NCI-H187 (cell line): ENCODE measurements at places on chromosomes 13 and 19.
A peak's percentile ranks its signal among the peaks of the same experiment; 100 is the strongest.

DNA sequence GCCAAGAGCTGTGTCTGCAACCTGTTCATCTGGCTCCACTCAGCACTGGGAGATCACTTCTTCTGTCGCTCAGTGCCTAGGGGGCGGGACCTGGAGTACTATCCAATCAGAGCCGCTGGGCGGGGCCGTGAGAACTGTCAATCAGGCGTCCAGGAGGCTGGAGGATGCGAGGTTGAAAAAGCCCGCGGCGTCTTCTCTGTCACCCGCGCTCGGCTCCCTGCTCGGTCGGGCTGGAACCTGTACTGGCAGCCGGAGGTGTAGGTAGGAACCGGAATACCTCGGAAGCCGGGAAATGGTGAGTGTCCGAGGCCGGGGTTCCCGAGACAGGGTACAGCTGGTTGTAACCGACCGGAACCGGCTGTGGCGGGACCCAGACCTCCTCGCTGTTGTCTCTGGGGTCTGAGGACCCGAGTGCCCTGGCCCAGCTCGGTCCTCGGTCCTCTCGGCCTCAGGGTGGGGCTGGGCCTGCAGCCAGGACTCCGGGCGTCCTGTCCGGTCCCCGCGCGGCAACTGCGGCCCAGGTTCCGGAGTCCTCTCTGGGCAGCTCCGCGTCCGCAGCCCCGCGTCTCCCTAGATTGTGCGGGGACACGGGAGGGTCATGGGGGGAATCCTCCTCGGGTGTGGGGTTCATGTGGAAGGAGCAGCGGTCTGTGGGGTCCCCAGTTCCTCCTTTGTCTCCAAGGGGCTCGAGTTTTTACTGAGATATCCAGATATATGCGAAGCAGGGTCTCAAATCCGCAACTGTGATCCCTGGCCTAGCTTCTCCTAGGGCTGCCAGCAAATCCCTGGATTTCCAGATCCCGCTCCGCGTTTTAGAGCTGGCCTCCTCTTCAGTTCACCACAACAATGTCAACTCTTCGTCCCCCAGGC is 42.6 kb downstream of the ZNF627 start:
- peak; percentile 84 for DNase-seq

DNA sequence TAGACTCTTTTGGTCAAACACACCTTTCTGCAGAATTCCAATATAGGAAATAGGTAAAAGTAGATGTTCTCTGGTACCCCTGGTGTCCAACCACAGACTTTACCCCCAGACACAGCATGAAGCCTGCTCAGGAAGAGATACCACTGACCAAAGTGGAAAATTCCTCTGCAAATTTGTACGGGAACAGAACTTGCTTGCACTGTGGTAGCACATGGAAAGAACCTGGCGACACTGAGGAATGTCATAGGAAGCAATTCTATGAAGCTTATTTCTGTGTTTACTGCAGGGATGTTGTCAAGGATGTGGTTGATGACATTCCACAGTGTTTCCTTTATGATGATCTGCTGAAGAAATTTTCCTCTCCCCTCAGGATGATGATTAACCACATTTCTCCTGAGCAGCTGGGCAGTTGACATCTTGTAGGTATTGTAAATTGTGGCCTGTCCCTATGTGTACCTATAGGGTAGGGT is 48.9 kb upstream of the TNFSF11 start:
- no peak for DNase-seq

DNA sequence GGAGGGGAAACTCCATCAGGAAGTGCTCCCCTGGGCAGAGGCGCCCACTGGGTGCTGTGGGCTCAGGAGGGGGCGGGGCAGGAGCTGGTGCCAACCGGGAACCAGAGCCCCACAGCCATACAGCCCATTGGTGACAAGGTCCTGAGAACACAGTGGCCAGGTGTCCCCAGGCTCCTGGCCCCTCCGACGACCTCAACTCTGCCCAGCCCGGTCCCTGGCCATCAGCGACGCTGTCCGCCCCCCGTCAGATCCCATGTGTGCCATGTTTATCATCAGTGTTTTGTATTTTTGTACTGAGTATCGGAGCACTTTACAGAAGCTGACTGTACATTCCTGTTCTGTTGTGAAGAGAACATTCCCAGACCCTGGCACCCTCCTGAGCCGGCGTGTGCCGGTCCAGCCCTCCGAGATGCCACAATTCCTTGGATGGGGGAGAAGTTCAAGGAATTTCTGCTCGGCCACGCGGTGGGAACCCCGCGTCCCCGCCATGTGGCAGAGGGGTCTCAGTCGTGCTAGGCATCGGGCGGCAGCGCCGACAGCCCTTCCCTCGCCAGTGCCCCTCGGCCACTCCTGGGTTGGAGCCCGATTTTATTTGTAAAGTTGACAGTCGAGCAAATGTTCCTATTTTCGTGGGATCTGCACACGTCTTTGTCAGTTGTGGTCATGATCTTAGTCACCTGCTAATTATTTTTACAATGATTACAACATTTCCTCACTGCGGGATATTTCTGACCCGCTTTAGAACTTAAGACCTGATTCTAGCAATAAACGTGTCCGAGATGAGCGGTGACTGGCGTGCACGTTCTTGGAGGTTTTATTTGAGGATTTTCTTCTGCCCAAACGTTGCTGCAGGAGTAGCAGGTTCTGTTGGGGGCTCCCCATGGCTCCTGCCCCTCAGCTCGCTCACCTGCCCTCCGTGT is 16.9 kb downstream of the PEX11G start:
- DNase-seq = no peak

- no peak for DNase-seq
These were observed 25.9 kb downstream of the ACSBG2 start for GRCh38 chr19:6161271-6161850.
